Muscle of arm (tissue), 14 donors: ENCODE measurements at places on chromosomes 12 and 14. TPM values are rescaled to one million over a fixed set of nuclear protein-coding genes. Genes with fewer than 3 reads are reported as not detected.
A peak's percentile ranks its signal among the peaks of the same experiment; 100 is the strongest.

- DNase-seq = no peak
Measured at GRCh38 chr14:55427439-55427838, 13.0 kb downstream of the TBPL2 start.

DNA sequence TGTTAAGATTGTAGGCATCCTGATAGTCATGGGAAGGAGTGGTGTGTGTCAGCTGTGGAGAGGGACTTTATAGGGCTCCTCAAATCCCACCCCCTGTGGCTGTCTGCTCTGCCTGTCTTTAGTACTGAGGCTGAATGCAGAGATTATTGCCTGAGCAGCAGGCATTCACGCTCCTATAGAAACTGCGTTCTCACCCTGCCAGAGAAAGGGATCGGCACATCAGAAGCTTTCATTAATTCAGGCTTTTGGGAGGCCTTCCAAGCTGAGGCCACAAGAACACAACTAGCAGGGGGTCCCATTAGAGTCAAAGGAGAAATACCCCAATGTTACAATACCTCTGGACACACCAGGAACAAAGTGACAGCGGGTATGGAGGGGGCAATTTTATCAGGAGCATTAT, 12.6 kb downstream of the KCNK10 start:
- DNase-seq = no peak

- no peak for DNase-seq
Measured at GRCh38 chr12:64656429-64656828, 46.1 kb downstream of the RASSF3 start.

The ENDOU gene
- polyA plus RNA-seq = 0.75 TPM

The GLIPR1L2 gene
- 2.0 TPM for polyA plus RNA-seq

The P2RX7 gene
- 2.7 TPM for polyA plus RNA-seq

DNA sequence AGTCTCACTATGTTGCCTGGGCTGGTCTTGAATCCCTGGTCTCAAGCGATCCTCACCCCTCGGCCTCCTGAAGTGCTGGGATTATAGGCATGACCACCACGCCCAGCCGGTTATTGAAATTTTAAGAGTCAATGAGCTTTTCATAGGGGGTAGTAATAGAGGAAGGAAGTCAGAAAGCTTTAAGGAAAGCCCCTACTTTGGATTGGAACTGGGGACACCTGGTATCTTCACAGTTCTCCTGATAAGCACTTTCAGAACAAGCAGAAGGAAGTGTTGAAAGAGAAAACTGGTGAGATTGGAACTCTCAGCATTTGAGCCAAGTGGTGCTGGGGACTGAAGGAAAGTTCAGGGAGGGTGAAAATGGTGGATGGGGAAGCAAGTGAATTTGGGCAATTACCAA, 5.1 kb downstream of the SLC4A8 start:
- no peak for DNase-seq

The OR6C65 gene
- not detected for polyA plus RNA-seq

DNA sequence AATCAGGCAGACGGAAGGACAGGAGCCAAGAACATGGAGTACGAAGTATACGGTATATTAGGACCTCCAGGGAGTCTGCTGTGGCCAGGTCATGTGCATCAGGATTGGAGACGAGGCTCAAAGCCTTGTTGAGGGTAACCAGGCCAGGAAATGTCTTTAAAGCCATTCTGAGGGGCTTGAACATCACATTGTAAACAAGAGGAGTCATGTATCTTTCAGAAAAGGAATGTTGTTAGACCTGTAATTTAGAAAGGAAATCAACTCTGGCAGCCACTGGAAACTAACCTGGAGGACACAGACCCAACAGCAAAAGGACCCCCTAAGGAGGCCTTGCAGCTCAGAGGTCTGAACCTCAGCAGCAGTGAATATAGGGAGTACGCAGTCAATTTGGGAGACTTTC, 7.5 kb downstream of the MAP3K9 start:
- no peak for DNase-seq

DNA sequence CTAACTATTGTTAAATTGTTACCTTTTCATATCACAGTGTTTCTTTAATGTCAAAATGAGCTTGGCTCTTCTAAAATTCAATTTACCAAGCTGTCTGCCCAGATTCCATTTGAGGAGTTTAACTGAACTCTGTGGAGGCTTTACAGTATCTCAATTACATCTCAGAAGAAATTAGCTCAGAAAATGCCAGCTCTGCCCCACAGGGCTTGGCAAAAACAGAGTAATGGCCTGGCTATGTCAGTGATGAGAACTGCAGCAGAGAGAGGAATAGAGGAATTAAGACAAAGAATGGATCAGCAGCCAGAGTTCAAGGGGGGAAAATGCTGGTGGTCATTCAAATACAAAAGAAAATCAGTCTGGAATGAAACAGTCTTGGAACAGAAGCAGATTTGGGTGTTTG, 15.8 kb upstream of the TMTC1 start:
- DNase-seq = no peak

The NEUROD4 gene
- not detected for polyA plus RNA-seq

- DNase-seq = no peak
Measured at GRCh38 chr14:96588410-96589257, 86.5 kb downstream of the PAPOLA start.

GRCh38 chr12:113329022-113329790, 5.7 kb downstream of the SLC8B1 start:
- no peak for DNase-seq

DNA sequence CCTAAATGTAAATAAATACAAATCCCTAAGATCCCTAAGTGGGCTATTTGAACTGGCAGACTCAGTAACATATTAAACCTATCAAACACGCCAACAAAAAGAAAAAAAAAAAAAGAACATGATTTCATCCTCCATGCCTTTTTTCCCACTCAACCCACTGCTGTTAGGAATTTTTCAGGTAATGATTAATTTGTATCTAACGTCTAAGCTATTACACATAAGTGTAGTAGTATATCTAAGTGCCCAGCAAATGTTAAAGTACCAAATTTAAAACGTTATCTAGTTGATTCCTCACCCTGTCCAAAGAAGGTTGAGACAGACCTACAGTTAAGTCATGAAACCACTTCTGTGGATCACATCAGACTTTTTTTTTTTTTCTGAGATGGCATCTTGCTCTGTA, 16.4 kb upstream of the ARID4A start:
- no peak for DNase-seq

DNA sequence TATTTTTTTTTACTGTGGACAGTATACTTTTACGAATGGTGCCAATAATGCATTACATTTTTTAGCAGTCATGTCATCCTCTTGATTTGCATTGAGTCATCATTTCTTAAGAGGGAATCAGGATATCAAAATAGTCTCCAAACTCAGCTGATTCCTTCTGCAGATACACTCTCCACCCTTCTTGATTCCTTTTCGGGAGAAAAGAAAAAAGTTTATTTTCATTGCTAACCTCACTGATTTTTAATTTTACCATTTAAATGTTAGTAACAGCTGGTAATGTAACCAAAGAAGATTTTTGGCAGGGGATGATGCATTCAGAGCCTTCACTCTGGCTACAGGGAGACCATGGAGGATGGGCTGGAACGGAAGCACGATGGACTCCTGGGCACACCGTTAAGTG, 47.5 kb downstream of the MRPL42 start:
- peak; percentile 29 for DNase-seq

DNA sequence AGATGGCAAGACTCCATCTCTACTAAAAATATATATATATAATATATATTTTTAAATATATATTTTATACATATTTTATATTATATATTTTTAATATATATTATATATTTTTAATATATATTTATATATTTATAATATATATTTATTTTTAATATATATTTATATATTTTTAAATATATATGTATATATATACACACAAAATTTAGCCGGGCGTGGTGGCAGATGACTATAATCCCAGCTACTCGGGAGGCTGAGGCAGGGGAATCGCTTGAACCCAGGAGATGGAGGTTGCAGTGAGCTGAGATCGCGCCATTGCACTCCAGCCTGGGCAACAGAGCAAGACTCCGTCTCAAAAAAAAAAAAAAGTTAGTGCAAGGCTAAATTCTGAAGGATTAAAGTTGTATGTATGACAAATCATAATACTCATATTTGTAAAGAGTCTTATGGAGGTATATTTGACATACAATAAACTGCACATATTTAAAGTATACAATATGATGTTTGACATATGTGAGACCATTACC, 7.7 kb upstream of the TDG start:
- no peak for DNase-seq

DNA sequence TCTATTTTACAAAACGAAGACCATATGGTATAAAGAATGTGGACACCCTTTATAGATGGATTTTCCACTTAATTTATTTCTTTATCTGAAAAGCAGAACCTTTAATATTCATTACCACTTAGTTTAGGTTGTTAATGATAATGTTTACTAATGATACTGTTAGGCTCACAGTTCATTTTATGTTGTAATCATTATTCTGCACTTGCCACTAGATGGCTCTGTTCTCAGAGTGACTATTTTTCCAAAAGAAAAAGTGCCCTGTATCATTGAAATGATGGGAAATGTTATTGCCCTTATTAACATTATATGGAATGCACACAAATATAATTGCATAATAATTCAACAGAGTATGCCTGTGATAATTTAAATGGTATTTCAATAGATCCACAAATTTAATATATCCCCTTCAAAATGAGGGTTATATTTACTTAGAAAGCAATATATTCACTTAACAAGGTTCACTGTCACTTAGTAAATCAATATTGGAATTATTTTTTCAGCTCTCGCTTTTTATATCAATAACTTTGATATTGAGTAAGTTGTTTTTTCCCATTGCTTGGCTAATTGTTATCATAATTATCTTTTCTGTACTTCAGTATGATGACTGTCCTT, 95.7 kb downstream of the PDE3A start:
- DNase-seq = no peak

The CARMIL3 gene
- 0.21 TPM for polyA plus RNA-seq

The PROX2 gene
- polyA plus RNA-seq = 0.21 TPM

DNA sequence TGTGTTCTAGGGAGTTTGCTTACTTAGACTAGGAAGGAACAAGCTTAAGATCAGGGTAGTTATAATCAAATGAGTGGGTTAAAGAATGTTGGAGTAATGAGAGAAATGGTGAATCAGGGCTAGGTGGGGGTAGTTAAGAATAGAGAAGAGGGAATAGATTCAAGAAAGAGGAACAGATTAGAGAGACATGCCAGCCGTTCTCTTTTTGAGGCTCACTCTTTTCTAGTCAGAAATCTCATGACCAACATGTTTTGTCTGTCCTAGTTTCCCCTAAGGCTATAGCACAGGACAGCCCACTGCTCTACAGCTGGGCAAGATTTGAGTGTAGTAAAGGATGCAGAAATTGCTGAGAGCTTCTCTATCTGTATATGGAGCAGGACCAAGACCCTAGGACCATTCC, 258.4 kb downstream of the AKAP6 start:
- DNase-seq = no peak

The KRT6C gene
- not detected for polyA plus RNA-seq

The SYNDIG1L gene
- polyA plus RNA-seq = not detected
